ENCODE measurements at places on chromosomes 3 and 15.

- no peak for DNase-seq
These were observed 70.4 kb downstream of the CHDH start for GRCh38 chr3:53775834-53776251.

GRCh38 chr3:184230603-184231528, 1.5 kb downstream of the VWA5B2 start:
- no peak for DNase-seq

DNA sequence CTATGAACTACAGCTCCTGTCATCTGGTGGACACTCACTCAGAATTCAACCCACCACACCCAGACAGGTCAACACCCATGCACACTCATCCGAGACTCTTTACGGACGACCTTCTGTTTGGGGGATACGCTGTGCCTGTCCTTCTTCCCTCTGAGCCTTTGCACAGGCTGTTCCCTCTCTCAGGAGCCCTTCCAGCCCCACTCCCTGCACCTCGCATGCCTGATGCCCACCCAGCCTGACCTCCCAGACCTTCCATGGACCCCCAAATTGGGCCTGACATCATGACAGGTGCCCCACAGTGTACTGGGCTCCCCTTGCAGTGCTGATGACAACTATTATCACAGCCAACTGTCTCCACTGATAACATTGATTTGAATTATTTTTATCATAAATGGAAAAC, 135.8 kb downstream of the NSMCE3 start:
- no peak for DNase-seq

- no peak for DNase-seq
These were observed 9.4 kb upstream of the P2RY12 start for GRCh38 chr3:151393941-151394340.

DNA sequence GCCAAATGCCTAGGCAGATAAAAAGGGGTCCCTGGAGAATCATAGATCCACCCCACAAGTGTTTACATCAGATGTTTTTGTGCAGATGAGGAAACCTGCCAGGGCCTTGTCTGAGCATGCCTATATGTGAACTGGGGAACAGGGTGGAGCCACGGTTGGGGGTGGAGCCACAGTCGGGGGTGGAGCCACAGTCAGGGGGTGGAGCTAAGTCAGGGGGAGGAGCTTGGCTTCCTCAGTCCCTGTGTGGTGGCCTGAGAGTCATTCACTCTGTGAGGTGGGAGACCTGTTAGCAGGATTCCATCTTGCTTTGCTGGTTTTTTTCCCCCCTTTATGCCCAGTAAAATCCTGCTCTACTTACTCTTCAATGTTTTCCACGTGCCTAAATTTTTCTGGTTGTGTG, 57.8 kb upstream of the TGFBR2 start:
- no peak for DNase-seq

All from NK-92 treated with Interleukin-12 subunit alpha and Interleukin-12 subunit beta, amount 100 ng/mL, for 24 hours (cell line).